NCI-H1436 treated with DMSO at 0.1 percent for 48 hours (cell line): ENCODE measurements at places on chromosomes 1 and 21.

- DNase-seq: no peak
These were observed 17.4 kb upstream of the LCE3A start for GRCh38 chr1:152640351-152640750.

- DNase-seq: no peak
These were observed 36.0 kb downstream of the WNT2B start for GRCh38 chr1:112544751-112545150.

- no peak for DNase-seq
These were observed 19.2 kb downstream of the WDTC1 start for GRCh38 chr1:27253596-27253995.

DNA sequence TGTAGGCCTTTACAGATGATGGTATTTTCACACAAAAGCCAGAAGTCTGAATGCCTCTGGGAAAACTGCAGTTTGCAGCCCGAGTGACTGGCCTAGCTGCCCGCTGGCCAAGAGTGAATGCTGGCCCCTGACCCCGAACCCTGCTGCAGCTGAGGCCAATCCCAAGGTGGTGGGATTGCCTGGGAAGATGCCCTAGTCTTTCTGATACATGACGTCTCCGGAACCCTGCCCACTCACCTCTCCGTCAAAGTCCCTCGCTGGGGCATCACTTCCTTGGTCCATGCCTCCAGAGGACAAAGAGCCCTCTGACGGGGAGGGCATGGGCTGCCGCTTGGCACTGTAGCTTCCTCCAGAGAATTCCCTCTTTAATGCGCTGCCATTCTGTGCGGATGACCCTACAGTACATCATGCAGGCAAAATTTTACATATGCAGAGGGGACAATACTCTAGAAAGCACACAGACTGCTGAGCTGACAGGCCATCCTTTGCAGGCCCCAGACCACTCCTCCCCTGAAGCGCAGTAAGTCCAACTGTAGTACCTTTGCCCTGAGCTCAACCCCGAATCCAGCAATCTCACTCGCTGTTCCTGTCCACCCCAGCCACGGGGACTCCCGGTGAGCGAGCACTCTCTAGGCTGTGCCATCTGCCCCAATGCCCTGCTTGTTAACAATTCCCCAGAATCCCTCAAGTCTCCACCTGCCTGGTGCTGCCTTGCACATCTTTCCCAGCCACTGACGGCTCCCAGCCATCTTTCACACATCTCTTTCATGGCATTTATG lies 54.7 kb downstream of the COQ8A start:
- DNase-seq: no peak

GRCh38 chr1:81802707-81803430 lies 2.1 kb downstream of the ADGRL2 start:
- no peak for DNase-seq

DNA sequence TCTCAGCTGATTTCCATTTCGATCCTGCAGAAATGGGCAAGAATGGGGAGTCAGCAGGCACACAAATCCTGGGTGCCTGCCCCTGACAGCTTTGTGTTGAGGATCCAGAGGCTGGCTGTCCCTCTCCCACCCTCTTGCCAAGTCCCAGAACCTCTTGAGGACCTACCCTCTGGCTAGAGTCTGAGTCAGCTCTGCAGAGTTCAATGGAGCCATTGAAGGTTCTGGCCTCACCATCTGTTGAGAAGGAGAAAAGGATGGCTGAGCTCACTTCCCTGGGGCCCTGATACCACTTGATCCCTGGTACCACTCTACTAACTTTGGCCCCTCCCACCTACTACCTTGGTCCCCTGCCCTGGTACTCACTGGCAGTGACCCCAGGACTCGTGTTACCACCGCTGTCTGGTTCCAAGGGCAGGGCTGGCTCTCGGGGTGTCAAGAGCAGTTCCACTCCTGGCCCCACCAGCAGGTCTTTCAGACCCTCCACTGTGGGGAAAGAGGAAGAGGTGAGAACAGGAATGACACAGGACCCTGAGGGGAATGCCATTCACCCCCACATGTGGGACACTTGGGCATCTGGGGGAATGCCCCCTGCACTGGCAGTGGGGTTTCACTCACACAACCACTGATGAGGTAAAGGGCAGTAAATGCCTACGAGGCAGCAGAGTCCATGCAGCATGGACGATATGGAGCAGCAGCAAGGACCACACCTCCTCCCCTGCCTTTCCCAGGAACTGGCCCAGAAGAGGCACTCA lies 10.5 kb downstream of the RXFP4 start:
- DNase-seq: no peak

DNA sequence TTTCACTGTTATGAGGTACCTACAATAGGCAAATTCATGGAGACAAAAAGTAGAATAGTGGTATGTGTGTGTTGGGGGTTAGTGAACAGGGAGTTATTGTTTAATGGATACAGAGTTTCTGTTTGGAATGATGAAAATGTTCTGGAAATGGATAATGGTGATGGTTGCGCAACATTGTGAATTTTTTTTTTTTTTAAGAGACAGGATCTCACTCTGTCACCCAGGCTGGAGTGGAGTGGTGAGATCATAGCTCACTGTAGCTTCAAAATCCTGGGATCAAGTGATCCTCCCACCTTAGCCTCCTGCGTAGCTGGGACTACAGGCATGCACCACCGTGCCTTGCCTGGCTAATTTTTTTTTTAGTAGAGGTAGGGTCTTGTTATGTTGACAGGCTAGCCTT lies 34.5 kb upstream of the TRABD2B start:
- no peak for DNase-seq

DNA sequence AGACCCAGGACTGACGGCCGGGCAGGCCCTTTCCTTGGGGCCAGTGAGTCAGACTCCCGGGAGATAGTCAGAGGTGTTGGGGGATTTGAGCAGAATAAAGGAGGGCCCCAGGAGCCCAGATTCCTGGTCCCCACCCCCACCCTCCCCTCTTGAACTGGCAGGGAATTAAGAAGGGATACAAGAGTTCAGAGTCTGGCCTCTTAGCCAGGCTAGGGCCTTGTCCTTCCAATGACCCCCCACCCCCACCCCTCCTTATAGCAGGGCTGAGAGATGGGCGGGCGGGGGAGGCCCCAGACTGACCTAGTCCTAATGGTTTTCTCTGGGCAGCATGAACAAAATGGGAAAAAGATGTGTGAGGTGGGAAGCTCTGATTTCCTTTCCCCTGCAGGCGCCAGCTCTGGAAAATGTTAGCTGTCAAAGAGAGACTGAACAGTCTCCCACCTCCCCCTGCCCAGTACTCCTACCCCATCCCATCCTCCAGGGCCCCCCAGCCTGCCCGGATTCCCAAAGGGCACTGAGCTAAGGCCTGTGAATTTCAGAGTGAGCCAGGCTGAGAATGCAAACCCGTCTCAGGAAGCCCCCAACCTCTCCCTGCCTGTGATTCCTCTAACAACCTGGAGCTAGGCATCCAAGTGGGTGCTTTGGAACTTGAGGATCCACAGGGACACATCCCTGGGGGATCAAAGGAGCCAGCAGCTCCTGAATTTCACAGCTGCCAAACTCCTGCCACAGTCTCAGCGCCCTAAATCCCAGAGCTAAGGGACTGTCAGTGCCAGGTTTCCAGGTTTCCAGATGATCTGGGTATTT lies 5.8 kb upstream of the CRABP2 start:
- DNase-seq: no peak

- DNase-seq: no peak
These were observed 74.4 kb downstream of the COL24A1 start for GRCh38 chr1:86082183-86082582.

- DNase-seq: no peak
These were observed 2.3 kb downstream of the KCNC4 start for GRCh38 chr1:110212169-110213142.

DNA sequence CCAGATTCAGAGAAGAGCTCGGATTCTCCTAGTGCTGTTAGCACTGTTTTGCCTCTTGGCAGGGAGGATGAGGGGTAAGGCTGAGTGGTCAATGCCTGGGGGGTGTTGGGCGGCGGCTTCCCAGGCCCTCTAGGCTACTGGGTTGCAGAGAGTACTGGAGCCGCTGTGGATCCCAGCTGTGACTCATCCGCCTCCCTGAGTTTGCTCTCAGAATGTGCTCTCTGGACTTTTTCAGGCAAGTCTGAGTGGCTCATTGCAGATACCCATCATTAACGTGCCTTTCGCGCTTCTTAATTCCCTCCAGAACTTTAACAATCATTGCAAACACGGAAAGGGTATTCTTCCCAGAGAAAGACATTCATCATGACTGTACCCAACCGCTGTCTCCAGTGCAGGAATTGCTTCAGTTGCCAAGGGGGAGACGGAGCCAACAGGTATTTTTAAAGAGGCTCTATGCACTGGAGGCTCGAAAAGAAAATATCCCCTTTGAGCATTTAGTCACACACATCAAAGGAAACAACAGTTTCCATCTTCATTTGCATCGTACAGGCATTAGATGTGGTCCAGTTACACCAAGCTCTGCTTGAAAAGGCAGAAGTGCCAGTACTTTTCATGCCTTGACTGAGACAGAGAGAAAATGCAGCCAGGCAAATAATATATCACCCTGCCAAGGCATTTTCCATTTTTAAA lies 14.4 kb upstream of the CAMTA1 start:
- no peak for DNase-seq

GRCh38 chr1:94039514-94039870 lies 81.5 kb downstream of the ABCA4 start:
- DNase-seq: no peak

DNA sequence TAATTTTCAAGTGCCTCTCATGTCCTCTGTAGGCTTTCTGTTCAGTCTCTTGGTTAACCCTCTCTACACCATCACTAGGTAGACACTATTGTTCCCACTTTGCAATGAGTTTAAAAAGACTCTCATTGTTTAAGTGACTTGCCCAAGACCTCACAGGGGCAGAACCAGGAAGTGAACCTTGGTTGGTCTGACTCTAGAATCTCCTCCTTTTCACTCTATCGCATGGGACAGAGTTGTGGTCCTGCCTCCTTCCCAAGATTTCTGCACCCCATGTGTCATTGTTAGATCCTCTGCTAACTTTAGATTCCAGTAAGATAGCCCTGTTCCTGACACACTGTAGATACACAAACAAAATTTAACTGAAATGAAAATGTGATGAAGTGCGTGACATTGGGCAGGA lies 481.7 kb upstream of the USP24 start:
- DNase-seq: no peak

- no peak for DNase-seq
These were observed 29.3 kb upstream of the DNAH14 start for GRCh38 chr1:224900062-224900630.

GRCh38 chr1:85134583-85135391 lies 66.0 kb downstream of the SYDE2 start:
- DNase-seq: no peak

DNA sequence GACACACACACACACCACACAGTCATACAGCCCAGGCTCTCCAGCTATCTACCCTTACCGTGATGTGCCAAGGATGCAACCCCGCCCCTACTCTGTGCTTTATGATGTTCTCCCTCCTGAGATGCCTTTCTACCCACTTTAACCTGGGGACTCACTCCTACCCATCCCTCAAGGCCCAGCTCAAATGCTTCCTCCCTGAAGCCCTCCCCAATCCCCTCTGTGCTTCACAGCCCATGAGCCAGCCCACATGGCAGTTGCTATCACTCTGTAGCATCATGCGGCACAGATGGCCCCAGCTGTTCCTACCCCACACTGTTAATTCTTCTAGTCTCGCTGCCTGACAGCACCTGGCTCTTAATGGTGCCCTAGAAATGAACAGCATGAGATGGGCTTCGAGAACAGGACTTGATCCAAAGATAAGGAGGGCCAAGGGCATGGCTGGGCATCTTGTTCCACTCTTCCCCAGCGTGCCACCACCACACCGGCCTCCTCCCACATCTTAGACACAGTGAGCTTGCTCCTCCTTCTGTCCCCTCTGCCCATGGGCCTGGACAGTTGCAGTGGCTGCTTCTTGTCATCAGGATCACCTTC lies 109.8 kb downstream of the GLIS1 start:
- DNase-seq: no peak

DNA sequence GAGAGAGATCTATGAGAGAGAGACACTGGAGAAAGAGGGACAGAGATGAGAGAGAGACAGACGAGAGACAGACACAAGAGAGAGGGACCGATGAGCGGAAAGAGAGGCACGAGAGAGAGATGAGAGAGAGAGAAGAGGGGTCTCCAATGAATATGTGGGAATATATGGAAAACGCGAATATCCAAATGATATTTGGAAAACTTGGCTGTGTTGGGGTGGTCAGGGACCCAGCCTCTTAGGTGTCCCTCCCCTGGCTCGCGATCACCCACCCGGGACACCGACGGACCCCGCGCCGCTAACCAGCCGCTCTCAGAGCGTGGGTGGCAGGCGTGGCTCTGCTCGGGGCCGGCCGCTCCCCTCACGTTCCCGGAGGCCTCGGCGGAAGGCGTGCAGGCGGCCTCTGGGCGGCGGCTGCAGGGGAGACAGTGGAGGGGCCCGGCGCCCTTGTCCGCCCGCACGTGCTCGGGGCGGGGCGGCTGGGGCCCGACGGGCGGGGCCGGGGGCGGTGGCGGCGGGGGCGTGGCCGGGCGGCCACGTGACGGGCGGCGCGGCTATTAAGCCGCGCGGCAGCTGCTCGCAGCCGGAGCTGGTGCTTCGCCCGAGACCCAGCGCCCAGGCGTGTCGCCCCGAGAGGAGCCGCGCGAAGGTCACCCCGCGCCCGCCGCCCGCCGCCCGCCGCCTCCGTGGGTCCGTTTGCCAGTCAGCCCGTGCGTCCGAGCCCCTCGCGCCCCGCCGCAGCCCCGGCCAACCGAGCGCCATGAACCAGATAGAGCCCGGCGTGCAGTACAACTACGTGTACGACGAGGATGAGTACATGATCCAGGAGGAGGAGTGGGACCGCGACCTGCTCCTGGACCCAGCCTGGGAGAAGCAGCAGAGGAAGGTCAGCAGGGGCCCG lies at the start of gene ACTN2:
TSS of gene ACTN2 (plus strand) at position 583 of the 898 bp plus-strand sequence. CDS start at position 758, 175 bp downstream.
- DNase-seq: no peak

- no peak for DNase-seq
These were observed 24.9 kb upstream of the CTBS start for GRCh38 chr1:84598846-84599741.

DNA sequence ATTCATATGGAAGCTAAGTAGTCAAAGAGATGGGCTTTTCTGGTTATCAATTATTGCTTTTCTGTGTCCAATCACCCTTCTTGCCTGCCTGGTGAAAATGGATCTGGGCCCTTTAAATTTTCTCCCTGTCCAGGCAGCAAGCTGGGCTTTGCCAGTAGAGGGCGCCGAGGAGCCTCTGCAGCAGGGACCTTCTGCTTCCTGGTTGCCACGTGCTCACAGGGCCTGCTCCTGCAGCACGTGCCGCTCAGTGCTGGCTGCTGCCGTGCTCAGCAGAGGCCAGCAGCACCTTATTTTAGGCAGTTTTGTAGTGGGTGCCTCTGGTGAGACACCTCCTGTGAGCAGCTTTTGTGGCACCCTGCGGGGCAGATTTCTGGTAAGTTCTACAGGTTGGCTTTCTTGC lies 4.0 kb downstream of the ACTL8 start:
- DNase-seq: no peak

GRCh38 chr1:201214886-201215285 lies 24.3 kb downstream of the IGFN1 start:
- no peak for DNase-seq
